ENCODE measurements at places on chromosomes 3 and 15. TPM values are rescaled to one million over a fixed set of nuclear protein-coding genes. Genes with fewer than 3 reads are reported as not detected.
A peak's percentile ranks its signal among the peaks of the same experiment; 100 is the strongest.

GRCh38 chr3:159062734-159063410, 261.0 kb downstream of the MFSD1 start:
- DNase-seq: no peak

DNA sequence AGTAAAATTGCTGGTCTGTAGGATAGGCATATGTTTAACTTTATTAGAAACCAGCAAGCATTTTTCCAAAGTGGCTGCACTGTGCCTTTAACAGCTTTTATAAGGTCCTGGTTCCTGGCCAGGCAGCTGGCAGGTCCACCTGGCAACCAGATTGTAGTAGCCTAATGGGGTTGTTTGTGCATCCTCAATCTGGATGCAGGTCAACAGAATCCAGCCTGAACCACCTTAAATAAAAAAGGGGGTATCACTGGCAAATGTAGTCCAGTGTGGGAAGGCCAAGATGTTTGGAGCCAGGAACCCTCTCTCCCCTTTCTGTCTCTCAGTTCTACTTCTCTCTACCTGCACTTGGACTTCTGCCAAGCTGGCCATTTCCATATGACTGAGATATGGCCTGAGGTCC, 200.3 kb downstream of the ZNF621 start:
- DNase-seq: peak; percentile 70

DNA sequence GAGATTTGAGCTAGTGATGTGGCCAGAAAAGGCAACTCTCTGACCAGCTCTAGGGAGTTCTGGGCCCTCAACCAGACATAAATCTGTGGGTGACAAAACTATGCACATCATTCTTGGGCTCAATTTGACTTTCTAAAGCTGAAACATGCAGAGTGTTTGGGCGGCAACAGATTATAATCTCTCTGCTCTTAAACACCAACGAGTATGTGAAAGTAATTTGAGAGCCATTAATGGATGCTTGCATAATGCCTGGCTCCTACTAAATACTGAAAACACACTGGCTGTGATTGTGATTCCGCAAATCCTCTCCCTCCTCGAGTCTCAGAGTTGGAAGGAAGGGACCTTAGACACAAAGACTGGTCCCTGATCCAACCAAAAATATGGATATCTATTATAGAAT, 186.7 kb downstream of the UACA start:
- DNase-seq: no peak

- no peak for DNase-seq
Observed at GRCh38 chr3:39137991-39138803, 15.2 kb downstream of the CSRNP1 start.

- DNase-seq: peak; percentile 44
Observed at GRCh38 chr15:55267401-55268175, 22.0 kb downstream of the RAB27A start.

DNA sequence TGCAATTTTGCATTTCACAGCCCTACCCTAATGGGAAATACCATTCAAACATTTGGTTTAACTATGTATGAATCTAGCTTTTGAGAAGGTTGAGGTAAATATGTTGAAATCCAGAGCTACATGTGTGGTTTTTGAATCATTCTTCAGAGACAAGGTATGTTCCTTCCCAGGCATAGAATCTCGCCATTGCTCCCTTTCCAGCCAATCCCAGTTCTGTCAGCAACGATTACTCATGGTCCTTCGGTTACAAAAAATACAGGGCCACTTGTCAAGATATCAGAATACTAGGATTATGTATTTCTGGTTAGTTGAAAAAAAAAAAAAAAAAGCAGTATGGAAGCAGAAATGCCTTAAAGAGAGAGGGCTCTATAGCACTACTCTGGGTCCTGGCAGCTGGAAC, 182.4 kb downstream of the RBMS3 start:
- no peak for DNase-seq

- peak; percentile 58 for DNase-seq
Observed at GRCh38 chr3:69540706-69541581, 155.1 kb upstream of the FRMD4B start.

- no peak for DNase-seq
Observed at GRCh38 chr3:177760803-177761202, 563.5 kb upstream of the TBL1XR1 start.

- DNase-seq: no peak
Observed at GRCh38 chr3:39423436-39423970, 17.0 kb downstream of the RPSA start.

DNA sequence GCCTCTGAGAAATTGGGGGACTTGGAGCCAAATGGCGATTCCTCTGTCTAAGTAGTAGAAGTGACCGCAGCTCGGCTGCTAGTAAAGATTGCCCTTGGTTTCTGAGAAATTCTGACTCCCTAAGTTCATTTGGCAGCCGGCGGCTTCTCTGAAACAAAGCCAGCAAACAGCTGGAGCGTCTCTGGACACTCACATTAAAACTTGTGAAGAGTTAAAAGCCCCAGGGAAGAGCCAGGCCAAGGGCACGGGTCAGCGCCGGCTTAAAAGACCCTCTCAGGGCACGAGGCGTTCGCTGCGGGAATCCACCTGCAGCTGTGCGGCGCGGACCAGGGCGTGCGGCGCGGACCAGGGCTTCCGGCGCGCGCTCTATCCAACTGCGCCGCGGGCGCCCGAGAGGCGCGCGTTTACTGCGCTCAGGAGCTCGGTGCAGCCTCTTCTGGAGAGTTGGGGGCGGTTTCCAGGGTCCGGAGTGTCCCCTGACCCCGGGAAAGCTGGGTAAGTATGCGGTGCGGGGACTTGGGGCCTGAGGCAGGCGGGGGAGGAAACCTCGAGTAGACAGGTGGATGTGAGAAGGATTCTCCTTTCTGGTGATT, at the start of gene COL6A5:
COL6A5 (plus strand) TSS at position 186 of the 593 bp plus-strand sequence. CDS start 27,967 bp downstream, outside the sequence.
- DNase-seq: peak; percentile 9

DNA sequence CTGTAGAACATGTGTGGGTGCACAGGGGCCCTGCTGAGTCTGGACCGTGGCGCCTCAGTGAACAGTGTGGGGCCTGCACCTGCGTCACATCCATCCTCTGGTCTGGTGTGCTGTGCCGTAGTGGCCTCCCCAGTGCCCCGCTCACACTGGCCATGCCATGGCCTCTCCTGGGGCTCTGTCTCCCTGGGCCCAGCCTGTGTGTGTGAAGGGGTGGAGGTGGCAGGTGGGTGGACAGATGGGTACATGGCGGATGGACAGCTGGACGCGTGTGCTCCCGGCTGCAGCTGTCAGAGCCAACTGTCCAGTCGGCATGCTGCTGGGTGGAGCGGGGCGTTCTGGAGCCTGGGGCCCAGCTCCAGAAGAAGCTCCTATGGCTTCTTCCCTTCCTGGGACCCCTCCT, 17.8 kb downstream of the PLXNA1 start:
- no peak for DNase-seq

DNA sequence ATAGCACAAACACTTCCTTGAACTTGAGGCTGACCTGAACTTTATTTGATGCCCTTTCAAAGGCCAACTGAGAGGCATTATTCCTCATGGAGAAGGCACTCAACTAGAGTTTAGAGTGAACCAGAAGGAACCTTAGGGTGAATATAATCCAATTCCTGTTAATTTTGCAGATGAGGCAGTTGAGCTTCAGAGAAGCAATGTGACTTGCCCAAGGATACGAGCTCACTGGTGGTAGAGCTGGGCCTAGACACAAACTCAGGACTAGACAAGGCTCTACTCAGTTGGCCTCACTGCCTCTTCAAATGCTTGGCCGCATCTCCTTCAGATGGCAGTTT, 172.7 kb upstream of the ADAMTS9 start:
- no peak for DNase-seq

DNA sequence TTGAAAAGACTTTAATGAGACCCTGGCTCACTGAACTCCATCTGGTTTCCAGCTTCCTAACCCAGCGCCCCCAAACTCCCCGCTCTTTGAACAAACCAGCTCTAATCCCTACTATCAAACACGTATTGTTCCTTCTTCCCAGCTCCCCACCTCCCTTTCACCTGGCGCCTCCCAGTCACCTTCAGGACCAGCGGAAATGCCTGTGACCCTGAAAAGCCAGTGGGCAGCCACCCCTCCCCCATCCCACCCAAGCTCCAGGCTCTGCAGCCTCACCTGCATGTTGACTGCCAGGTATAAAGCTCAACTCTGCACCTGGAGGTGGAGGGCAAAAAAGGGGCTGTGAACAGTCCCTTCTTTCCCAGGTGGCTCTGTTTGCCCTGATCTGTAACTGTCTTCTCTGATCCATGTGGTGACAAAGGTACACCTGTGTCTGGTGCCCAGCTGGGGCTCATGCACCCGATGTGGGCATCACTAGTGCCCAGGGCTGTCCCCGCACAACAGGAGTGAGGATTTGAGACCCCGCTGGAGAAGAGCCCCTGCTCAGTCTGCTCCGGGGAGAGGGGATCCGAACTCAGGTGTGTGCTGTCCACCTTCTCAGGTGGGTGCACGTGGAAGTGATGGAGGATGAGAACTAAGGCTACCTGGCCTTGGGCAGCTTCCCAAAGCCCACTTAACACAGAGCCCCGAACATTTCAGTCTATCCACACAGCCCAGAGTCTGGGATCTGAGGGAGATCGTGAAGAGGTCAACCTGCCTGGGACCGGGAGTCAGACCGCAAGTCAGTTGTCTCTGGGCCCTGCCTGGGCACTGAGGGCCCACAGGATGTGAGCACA, 128.9 kb downstream of the NSMCE3 start:
- DNase-seq: no peak

DNA sequence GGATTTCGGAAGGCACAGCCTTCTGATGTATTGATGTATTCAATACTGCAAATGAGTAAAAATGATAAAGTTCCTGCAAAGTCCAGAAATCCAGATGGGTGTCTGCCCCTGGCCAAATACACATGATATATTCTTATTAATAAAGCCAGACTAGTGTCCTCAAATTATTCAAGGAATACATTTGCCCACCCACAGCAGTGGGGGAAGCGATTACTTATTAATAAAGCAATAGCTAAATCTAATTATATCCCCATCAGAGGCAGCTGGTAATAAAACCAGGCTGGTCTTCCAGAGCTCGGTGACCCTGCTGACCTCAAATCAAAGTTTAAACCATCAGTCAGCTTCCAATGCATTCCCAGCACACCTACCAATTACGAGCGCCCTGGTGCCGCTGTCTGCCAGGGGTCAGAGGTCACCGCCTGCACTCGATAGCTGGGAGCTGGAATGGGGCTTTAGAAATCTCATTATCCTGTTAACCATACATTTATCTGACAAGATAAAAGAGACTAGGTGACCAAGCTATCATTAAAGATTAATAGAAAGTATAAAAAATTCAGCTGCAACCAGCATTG, 330.3 kb downstream of the UACA start:
- DNase-seq: no peak

GRCh38 chr3:70919091-70919490, 606.7 kb upstream of the MDFIC2 start:
- no peak for DNase-seq

- DNase-seq: no peak
Observed at GRCh38 chr15:66063147-66063546, 190.4 kb downstream of the MEGF11 start.

GRCh38 chr3:171380711-171381425, 79.3 kb downstream of the TNIK start:
- no peak for DNase-seq

DNA sequence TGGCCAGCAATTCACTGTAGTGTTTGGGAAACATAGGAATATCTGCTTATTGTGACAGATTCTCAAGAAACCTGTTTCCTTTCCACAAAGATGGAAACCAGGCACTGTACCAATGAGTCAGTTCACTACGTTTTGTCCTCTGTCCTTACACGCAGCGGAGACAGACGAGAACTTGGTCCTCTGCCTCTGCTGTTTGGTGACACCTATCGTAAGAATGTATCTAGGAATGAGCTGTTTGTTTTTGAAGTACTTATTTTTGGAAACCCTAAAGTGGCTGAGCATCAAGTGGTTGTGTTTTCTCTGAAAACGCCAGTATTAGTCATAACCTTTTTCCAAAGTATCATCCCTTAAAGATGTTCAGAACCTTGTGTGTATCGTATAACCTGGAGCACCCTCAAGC, 93.0 kb downstream of the PGPEP1L start:
- DNase-seq: no peak

GRCh38 chr3:23387286-23387918, 184.3 kb downstream of the UBE2E2 start:
- DNase-seq: no peak

GRCh38 chr3:29267226-29267625, 13.6 kb upstream of the RBMS3 start:
- DNase-seq: no peak

GRCh38 chr3:14480207-14481017, 59.7 kb downstream of the GRIP2 start:
- no peak for DNase-seq

DNA sequence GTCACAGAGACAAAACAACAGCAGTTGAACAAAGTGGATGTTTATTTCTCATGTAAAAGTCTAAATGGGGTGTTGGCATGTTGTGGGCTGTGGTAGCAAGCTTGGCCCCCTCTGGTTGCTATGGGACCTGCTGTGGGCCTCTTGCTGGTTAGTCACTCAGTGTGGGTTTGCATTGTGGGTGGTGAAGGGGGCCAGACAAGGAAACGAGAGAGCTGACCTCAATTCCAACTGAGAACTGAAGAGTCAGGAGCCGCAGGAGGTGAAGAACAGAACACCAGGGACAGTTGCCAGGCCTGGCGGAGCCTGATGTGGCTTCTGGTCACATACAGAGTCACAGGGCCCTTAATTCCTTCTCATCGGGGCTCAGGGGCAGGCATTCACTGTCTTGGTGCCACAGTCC, 1.9 kb upstream of the ADPGK start:
- DNase-seq: no peak

DNA sequence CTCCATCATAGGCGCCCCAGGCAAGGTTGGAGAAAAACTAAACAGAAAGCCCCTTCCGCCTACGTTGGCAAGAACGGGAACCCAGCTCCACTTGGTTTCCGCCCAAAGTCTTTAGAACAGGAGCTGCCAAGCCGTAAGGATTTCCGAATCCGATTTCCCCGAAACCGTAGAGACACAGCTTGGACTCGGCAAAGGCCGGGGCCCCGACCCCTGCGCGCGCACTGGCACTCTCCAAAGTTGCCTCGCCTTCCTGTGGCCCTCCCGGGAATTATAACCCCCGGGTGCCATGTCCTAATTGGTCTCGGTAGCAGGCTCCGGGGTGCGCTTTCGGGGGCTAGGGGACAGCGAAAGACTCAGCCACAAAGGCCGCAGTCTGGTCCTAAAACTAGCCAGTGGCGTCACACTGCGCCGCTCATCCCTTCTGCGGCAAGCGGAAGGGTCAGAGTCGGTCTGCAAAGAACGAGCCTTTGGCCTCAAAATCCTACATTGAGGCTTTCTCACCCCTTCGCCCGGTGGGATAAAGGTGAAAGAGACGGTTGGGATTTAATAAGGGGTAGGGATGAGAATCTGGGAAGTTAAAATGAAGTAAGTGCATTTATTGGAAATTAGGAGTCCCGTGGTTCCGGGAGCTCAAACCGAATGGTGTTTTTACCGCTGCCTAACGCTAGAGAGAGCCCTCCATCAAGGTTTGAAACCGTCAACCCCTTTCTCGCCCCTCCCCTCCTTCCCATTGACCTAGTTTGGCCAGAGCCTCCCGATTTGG, 6.8 kb downstream of the BCL6 start:
- peak; percentile 97 for DNase-seq

- DNase-seq: no peak
Observed at GRCh38 chr3:179452176-179452564, 900 bp upstream of the GNB4 start.

The RTF1 gene
- 29.6 TPM for total RNA-seq

The CYFIP1 gene
- total RNA-seq: 98.9 TPM

The FBXW12 gene
- 0.61 TPM for total RNA-seq

The MAP6D1 gene
- total RNA-seq: 10.7 TPM

The CHST13 gene
- total RNA-seq: not detected

The UROC1 gene
- not detected for total RNA-seq

The TIMP4 gene
- total RNA-seq: 6.2 TPM

The GOLGA8T gene
- 1.1 TPM for total RNA-seq

The ISY1 gene
- 30.7 TPM for total RNA-seq

The HYAL1 gene
- total RNA-seq: 0.69 TPM

The NEK10 gene
- total RNA-seq: 12.5 TPM

Data from spinal cord (tissue), 10 donors.